ENCODE measurements at places on chromosomes 2 and 18.
A peak's percentile ranks its signal among the peaks of the same experiment; 100 is the strongest.

GRCh38 chr2:12602661-12603060 is 114.1 kb upstream of the TRIB2 start:
- no peak for DNase-seq

DNA sequence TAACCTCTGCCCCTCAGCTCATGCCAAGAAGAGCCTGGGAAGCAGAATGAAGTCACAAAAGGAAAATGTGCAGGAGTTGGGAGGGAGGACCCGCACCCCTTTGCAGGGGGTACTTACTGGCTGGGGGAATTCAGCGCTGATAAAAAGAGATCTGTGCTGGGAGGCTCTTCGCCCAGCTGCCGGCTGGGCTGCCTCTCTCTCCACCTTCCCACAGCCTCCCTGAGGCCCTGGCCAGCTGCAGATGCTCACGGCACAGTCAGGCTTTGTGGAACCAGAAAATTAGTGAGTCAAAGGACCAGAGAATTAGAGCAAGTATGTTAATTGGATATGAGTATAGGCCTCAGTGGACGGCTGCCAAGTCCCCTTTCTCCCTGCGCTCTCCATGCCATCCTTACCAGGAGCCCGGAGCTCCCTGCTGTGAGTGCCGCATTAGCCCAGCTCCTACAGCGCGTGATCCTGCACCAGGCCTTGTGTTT is 181.7 kb upstream of the SH3BP4 start:
- no peak for DNase-seq

DNA sequence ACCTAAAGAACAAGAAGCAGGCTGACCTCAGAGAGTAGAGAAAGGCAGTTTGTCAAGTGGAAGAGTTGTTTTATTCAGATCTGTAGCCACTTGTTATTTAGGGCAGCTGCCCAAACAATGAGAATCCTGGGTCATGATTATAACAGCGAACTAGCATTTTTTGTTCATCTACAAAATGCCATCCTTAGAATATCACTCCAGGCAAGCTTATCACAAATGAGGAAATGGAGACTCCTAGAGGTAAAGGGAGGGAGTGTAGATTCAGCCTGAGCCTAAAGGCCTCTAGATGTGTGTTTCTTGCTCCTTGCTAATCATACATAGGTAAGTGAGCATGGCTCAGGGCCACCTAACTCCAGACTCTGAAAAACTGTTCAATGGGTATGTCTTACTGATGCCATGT is 126.1 kb downstream of the HNMT start:
- DNase-seq = no peak

DNA sequence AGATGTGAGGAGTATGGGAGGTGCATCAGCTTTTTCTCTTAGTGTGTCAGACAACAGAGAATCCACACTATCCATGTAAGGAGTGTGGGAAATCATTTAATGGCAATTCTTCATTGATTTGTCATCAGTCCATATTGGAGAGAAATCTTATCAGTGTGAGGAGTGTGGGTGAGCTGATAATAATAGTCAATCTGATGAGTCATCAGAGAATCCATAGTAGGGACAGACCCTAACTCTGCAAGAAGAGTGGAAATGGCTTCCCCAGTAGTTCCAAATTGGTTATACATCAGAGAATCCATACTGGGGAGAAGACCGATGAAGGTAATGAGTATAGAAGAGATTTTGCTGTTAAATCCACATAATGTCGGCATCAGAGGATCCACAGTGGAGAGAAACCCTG is 150.5 kb upstream of the THUMPD2 start:
- DNase-seq = no peak

- no peak for DNase-seq
Measured at GRCh38 chr2:240647503-240648154, 22.3 kb downstream of the GPR35 start.

DNA sequence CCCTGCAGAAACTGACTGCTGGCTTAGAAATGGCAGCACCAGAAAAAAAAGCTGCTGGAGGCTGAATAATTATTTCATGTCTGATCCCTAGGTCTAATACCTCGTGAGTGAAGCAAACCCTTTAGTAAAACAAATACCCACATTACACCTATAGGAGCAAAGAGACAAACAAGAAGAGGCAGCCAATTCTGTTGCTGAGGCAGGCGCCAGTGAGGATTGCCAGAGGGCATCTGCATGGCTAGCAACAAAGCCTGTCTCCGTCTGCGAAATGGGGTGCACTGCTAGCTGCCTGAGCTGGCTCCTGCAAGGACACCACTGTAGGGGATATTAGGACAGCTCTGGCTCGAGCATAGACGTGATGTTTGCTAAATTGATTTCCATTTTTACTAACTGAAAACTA is 509.7 kb downstream of the TDRD15 start:
- no peak for DNase-seq

DNA sequence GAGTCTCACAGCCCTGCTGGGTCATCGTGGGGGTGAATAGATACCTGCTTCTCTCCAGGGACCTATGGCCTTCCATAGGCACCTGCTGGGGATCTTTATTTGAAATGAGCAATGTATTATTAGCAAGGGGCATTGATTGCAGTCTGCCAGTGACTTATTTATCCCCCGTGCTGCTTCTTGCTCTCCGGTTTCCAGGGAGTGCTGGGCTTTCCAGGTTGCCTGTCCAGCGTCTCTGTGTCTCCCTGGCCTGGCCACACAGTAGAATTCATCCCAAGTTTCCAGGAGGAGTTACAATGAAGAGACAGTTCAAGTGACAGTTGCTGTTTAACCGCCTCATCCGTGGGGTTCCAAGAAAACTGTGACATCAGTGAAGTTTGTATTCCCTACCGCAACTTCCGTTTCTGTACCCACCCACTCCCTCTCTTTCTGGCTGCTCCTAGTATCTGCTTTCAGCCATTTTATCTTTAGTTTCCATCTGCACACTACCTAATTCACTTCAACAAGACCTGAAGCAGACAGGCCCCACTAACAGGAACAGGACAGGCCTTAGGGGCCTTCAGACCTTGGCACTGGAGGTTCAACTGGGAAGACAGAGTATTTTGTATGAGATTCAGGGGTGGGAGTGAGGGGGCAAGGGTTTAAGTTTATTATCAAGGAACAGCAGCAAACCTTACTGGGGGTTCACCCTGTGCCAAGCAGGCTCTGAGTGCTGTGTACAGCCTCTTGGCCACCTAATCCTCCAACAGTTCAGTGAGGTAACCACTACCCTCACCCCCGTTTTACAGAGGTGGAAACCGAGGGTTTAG is 134.8 kb downstream of the PRKCE start:
- DNase-seq = no peak

- peak; percentile 23 for DNase-seq
Measured at GRCh38 chr18:35756506-35757117, 175.1 kb downstream of the GALNT1 start.

DNA sequence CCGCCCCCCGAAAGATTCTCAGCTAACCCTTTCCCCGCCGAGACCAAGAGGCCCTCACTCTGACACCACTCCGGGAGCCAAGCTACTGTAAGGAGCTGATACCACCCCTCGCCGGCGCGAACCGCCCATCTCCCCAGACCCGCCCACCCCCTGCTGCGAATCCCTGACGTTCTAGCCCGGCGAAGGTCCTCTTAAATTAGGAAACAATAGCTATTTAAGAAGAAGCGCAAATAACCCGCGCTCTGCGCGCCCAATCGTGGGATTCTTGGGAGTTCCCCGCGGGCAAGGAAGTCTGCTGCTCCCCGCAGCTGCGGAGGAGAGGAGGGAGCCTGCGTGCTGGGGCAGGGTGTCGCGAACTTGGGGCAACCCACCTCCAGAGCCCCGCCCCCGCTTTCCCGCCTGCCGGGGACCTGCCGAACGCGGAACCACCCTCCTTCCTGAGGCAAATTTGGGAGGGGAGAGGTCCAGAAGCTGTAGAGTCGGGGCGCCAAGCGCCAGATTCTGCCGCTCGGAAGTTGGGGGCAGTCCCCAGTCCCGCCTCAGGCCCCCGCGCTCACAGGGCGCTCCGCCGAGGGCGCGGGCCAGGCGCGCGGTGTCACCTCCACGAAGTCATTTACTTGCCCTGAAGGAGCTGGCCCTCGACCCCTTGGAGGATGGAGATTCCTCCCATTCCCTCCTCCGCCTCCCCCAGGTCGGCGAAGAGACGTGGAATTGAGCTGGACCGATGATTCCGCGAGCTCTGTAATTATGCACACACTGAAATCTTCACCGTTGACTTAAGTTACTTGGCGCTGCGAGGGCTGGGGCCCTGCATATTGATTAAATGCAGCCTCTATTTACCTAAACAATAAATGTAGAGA is 8.4 kb upstream of the SP9 start:
- DNase-seq = no peak

DNA sequence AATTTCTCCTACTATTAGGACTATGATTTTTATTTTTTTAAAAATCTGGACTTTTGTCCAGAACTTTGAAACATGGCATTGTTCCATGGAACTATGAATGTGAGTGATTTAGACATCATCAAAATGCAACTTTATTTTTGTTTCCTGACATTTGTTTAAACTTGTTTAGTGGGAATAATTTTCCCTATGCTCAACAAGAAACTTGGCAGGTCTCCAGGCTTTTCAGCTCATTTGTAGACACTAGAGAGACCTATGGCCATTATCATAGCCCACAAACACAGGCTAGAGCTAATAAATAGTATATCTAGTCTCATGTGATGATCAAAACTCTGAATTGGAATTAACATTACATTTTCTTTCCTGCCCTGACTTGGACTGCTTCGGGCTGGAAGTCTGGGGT is 145.1 kb upstream of the CELF4 start:
- no peak for DNase-seq

GRCh38 chr2:200758341-200758740 is 53.4 kb upstream of the BZW1 start:
- DNase-seq = no peak

- DNase-seq = no peak
Measured at GRCh38 chr18:44841221-44841620, 160.5 kb downstream of the SETBP1 start.

- peak; percentile 65 for DNase-seq
Measured at GRCh38 chr18:23071285-23071684, 64.0 kb upstream of the CABLES1 start.

DNA sequence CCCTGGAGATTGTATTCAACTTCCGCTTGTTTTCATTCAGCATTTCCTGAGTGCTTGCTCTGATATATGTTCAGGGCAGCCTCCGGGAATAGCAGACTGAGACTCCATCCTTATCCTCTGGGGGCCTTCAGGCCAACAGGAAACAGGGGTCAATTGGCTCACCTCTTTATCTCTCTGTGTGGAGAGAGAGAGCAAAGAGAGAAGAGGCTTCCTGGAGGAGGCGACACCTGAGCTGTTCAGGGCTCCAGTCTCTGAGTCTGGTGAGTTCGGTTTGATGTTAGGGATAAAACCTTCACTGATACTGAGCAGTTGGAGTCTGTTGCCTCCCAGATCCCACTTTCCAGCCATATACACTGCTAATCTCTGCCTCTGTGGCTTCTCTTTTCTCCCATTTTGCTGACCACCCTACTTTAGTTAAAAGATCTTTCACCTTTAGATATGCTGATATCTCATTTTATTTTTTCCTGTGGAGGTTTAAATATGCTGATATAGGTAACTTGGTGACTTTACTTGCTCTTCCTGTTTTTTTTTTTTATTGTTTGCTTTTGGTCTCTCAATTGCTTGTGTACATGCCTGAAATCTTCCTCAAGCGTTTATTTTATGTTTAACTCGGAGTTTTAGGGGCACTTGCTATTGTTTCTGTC is 56.9 kb downstream of the KCNS3 start:
- DNase-seq = no peak

DNA sequence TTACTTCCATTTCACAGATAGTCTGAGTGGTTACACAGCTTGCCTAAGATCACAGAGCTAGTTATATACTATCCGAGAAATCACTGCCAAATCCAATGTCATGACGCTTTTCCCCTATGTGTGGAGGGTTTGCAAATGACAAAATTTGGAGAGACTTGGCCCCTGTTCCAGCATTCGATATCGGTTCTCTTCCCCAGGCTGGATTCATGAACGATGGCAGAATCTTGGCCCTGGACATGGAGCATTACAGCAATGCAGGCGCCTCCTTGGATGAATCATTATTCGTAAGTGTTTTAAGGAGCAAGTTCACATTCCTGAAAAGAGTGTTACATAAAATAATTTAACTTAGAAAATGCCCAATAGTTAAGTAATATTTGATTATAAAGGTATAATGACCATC is 55.1 kb downstream of the AOX1 start:
- DNase-seq = no peak

DNA sequence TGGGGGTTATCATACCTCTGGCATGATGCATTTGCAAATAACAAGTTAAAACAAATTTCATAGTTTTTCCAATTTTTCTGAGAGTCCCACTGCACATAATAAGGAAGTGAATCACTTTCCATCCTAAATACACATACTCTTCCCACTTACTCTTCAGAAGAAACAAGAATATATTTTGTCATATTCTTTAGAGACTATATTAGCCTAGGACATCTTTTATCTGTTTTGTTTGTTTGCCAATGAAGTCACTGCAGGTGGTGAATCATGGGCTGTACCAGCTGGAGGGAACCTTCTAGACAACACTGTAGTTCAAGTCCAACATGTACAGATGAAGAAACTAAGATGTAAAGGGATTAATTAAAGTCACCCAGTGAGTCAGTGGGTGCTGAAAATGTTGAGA is 116.8 kb downstream of the XIRP2 start:
- DNase-seq = no peak

- no peak for DNase-seq
Measured at GRCh38 chr18:12076424-12077140, 17.1 kb upstream of the ANKRD62 start.

DNA sequence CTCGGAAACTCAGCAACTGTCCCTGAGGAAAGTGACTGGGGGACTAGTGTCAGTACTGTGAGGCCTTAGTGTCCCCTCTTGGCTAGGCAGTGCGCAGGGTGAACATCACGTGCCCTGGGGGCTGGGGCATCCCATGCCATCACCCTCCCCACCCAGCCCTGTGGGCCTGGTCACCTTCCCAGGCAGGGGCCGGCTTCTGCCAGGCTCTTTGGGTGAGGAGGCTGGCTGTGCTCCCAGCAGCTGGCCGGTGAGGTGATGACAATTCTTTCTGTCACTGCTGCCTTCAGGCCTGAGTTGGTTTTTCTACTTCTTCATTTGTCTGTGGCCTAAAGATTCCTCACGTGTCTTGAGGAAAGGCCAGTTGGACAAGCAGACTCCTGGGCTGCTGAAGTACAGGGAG is 180.8 kb downstream of the KLHL29 start:
- no peak for DNase-seq

GRCh38 chr18:31065036-31065773 is 22.7 kb upstream of the DSC3 start:
- no peak for DNase-seq
